CD4-positive, alpha-beta T cell treated with Interleukin-15 for 4 hours (primary cell): ENCODE measurements at places on chromosomes 4 and X.

- DNase-seq: no peak
Observed at GRCh38 chrX:11629593-11630211, 36.0 kb downstream of the ARHGAP6 start.

- DNase-seq: no peak
Observed at GRCh38 chr4:31741326-31741725, 1021.2 kb downstream of the PCDH7 start.

- no peak for DNase-seq
Observed at GRCh38 chr4:121800638-121800960, 524 bp upstream of the EXOSC9 start.

DNA sequence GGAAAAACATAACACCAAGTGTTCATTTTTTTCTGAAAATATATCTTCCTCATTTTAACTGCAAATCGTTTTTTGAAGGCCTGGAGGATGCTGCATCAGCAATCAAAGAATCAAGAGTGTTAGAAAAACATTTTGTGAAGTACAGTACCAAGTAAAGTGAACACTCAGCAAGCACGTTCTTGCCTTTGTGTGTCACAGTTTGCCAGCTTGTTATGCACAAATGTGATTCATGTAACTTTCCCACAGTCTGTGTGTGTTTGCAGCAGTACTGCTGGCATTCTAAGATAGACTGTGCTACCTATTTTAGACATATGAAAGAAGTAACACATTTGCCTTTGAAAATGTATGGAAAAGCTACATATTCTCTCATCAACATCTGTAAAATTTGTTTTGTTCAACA, 1617.7 kb downstream of the RPA4 start:
- no peak for DNase-seq

DNA sequence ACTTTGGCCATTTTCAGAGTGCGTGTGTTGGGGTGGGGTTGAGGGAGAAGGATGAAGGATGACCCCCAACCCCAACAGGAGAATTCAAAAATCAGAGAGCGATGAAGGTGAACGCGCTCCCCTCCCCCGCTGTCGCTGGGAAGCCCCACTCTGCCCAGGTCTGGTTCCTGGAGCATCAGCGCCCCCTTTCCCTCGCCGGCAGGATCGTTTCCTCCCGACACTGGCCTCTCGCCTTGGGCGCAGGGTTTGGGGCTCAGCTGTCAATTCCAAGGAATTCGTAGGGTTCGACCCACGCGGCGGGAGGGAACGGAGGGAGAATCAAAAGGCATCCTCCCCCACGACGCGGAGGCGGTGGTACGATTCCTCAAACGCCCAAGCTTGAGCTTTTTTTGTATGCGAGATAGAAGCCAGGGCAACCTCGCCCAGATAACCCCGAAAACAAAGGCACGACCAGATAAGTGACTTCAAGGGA, 1.0 kb upstream of the PDGFRA start:
- no peak for DNase-seq

DNA sequence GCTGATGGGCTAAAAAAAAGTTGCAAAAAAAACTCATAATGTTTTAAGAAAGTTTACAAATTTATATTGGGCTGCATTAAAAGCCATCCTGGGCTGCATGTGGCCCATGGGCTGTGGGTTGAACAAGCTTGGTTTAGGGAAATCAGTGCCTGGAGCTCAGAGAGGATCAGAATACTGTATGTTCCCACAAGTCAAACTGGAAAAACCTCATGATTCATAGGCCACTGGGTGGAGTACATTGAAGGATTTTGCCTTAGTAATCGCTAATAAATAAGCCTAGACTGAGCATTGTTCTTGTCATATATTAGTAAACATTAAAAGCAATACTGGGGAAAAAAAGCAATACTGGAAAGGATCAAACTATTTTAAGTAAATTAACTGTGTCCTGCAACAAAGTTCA, 246.3 kb upstream of the TAPT1 start:
- no peak for DNase-seq

GRCh38 chr4:25351777-25352416, 25.2 kb upstream of the ANAPC4 start:
- DNase-seq: no peak

DNA sequence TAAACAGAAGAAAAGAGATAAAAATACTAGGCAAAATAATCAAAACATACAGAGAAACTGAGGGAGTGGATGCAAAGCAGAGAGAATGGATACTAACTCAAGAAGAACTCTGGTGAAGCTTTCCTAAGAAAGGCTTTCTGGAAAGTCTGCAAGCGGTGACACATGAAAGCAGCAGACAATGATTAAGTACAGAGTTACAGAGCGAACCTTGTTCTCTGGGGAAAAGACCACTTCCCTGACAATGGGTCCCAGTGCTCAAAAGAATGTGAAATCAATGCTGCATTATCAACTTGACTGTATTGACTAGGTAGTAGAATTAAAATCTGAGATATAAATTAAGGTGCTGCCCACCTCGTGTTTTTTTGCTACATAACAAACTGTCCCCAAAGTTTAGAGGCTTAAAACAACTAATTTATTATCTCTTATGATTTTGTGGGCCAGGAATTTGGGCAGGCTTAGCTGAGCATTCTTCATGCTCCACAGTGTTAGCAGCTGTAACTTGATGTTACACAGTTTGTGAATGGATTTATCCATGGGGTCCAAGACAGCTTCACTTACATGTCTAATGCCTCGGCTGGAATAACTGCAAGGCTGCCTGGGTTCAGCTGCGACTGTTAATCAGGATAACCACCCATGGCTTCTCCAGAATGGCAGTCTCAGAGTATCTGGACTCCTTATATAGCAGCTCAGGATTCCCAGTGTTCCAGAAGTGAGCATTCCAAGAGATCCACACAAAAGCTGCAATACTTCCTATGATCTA, 106.9 kb upstream of the INPP4B start:
- no peak for DNase-seq

DNA sequence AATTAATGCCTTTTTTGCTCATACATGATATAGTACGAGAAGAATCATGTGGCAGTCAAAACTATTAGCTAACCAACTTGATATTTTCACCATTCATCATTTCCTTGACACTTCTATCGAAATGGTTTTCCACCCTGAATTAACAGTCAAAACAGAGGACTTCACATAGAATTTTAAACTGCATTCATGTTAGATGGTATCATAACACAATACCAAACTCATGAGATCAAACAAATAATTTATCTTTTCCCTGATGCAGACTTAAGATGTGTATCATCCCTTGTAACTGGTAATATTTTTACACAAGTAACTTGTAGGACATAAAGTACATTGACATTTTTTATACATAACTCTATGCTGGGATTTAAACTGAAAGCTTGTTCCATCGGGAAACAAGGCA, 18.2 kb upstream of the ANTXR2 start:
- DNase-seq: no peak

- DNase-seq: no peak
Observed at GRCh38 chrX:141175786-141176185, 1.1 kb downstream of the LDOC1 start.

DNA sequence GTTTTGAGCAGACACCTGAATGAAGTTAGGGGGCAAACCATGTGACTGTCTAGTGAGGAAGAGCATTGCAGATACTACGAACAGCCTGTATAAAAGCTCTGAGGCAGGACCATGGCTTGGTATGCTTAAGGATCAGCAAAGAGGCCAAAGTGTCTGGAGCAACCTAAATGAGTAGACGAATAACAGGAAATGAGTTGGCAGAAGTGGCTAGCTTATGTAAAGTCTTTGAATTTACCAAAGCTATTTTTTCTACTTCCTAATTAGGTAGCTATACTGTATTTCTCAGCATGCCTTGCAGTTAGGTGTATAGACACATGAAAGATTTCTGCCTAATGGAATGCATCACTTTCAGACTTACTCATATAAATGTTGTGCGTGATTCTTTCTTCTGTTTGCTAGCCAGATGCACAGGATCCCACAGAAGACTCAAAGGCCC, 9.3 kb upstream of the GPRIN3 start:
- DNase-seq: peak; percentile 78

GRCh38 chrX:81414630-81415029, 212.7 kb downstream of the SH3BGRL start:
- no peak for DNase-seq

- no peak for DNase-seq
Observed at GRCh38 chr4:24274381-24274941, 309.9 kb downstream of the DHX15 start.

- no peak for DNase-seq
Observed at GRCh38 chr4:17561195-17561909, 15.6 kb upstream of the LAP3 start.

DNA sequence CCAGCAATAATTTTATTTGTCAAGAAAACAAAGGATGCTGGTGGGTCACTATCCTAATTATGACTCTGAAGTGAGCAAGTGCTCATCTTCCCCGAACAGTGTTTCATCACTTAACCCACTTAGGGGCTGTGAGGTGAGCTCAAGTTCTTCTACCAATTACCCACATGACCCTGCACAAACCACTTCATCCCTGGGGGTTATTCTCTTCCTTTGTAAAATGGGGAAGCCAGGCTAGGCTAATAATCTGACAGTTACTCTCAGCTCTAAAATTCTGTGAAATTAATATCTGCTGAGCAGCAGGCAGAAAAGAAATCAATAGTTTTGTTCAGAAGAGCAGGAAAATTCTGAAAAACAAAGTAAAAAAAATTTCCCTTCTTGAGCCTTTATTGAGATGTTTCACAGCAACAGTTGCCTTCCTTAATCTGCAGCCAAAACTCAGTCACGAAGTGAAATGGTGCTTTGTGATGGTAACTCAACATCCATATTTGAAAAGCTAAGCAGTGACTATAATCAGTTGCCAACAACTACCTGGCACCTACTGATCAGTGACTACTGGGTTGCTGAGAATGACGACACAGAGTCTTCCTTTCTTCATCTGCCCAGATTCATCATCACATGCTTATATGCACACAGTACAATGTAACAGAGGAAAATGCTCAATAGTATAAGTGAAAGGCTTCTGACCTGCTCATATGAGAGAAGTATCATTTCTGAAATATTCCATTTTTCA, 24.1 kb downstream of the ATP8A1 start:
- DNase-seq: no peak

DNA sequence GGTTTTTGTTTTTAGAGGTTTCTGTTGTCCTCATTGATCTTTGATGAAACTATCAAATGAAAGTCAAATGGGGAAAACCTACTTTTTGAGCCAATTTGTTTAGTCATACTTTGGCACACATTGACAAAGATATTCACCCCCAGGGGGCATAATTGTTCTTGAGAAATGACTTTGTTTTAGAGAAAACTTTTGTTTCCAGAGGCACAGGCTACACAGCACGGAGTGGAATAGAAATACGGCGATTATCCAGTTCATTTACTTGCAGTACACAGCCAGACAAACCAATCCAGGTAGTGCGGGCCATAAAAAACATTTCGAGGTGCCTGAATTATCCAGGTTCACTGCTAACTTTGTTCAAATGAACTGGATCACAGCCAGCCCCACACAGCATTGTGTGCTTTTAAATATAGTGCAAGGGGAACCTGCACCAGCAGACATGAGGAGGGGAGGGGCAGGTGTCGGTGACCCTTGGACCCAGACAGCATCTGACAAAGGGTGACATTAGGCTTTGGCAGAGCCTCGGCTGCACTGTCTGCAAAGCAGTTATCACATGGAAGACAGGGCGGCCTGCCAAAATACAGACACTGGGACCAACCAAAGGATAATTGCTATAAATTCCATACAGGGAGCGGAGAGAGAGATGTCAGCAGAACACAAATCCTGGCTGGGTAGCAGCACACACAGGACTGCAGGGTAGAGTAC, 179.6 kb upstream of the NOCT start:
- DNase-seq: no peak

- no peak for DNase-seq
Observed at GRCh38 chr4:6957994-6958393, 48.4 kb downstream of the TBC1D14 start.

DNA sequence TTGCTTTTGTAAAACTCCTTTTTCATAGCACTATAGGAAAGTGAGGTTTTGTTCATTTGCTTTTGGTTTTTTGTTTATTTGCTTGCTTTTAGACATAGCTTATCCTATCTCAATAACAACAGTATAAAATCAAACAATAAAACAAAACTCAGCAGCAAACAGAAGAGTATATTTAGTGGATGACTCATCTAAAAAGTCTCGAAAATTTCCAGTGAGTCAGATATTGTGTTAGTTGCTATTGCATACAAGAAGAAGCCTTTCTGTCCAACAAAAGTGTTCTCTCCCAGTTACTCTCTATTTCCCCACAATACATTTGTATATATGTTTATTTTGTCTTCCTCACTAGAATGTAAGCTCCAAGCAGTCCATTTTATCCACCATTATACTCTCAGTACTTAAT, 36.0 kb upstream of the NPNT start:
- no peak for DNase-seq

- DNase-seq: no peak
Observed at GRCh38 chr4:74969507-74970474, 36.9 kb downstream of the PARM1 start.

GRCh38 chr4:14008494-14008893, 381.0 kb upstream of the BOD1L1 start:
- no peak for DNase-seq

GRCh38 chr4:14059006-14059405, 431.5 kb upstream of the BOD1L1 start:
- DNase-seq: no peak

DNA sequence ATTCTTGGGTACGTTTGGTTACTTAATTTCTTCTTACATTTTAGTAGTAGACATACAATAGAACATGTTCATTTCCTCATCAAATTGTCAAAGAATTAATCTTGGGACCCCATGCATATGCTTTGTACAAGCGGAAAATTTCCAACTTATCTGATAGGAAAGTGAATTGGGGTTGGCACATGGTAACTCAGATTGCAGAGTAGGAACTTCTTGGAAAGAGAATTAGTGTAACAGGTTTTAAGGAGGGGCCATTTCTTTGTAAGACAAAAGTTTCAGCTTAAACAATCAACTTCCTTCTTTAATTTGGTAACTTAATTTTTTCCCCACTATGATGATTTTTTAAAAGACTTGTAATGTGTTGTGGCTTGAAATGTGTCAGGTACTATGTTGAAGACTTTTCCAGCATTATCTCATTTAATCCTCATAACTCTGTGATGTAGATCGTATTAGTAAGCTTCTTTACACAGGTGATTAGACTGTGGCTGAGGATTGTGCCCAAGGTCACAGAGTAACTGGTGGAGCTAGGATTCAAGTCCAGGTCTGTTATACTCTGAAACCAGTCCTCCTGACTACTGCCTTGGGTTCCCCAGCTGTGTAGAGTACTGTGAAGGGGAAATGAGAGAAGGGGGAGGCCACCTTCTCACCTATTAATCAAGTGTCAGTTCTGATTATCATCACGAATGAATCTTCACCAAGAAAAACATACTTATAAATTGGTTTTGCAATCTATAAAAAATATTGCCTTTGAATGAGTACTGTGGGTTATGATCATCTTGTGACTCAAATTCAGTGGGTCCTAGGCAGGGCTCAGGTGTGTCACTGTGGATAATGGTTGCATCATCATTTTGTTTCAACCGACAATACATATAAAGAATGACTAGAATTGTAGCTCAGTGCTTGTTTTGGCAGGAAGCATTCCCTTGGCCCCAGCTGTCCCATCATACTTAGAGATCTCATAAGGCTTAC, 4.3 kb downstream of the GK start:
- DNase-seq: no peak

DNA sequence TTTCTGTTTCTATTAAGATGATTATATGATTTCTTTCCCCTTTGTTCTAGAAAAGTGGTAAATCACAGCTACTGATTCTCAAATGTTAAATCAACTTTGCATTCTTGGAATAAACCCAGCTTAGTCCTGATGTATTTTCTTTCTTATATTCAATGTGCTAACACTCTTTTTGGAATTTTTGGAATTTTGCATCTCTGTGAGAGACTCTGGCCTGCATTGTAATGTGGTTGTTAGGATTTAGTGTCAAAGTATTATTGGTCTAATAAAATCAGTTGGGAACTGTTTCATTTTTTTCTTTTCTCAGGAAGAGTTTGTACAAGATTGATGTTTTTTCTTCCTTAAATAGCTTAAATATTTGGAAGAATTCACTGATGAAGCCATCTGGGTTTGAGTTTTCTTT, 109.6 kb downstream of the KIT start:
- no peak for DNase-seq
